ENCODE measurements at places on chromosomes 12 and 14. TPM values are rescaled to one million over a fixed set of nuclear protein-coding genes. Genes with fewer than 3 reads are reported as not detected.
A peak's percentile ranks its signal among the peaks of the same experiment; 100 is the strongest.

The ZNF664 gene
- total RNA-seq, result 130 TPM

- DNase-seq, result peak; percentile 34
These were observed 30.7 kb downstream of the VWF start for GRCh38 chr12:6093764-6094163.

The MYO1H gene
- not detected for total RNA-seq

The EML1 gene
- total RNA-seq, result 4.7 TPM

- peak; percentile 59 for DNase-seq
These were observed 33.5 kb upstream of the EVL start for GRCh38 chr14:100031506-100032281.

- no peak for DNase-seq
These were observed 152.5 kb downstream of the C12orf75 start for GRCh38 chr12:105482951-105483350.

DNA sequence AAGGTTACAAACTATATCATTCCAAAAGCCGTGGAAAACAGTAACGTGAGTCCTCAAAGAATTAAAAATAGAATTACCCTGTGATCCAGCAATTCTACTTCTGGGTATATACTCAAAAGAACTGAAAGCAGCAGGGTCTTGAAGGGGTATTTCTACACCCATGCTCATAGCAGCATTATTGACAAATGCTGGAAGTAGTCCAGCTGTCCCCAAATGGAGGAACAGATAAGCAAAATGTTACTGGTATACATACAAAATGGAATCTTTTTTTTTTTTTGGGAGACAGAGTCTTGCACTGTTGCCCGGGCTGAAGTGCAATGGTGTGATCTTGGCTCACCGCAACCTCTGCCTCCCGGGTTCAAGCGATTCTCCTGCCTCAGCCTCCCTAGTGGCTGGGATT is 32.9 kb downstream of the ADIPOR2 start:
- no peak for DNase-seq

The HOXC12 gene
- total RNA-seq, result not detected

DNA sequence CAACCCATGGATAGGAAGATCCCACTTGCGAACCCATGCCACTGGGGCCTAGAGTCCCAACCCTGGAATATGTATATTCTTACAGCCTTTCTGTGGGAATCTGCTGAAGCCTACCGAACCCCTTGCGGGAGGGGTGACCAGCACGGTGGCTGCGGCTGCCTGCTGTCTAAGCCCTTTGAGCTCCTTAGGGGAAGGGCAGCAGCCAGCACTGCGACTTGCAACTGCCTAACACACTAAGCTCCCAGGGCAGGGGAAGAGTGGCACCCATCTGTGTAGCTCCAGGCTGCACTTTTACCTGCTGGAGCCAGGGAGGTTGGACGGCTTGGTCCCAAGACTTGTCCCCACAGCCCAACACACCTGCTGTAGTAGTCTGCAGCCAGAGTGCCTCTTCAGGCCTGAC is 1968.7 kb upstream of the FLRT2 start:
- DNase-seq, result no peak

- no peak for DNase-seq
These were observed 27.6 kb downstream of the TC2N start for GRCh38 chr14:91839749-91840148.

DNA sequence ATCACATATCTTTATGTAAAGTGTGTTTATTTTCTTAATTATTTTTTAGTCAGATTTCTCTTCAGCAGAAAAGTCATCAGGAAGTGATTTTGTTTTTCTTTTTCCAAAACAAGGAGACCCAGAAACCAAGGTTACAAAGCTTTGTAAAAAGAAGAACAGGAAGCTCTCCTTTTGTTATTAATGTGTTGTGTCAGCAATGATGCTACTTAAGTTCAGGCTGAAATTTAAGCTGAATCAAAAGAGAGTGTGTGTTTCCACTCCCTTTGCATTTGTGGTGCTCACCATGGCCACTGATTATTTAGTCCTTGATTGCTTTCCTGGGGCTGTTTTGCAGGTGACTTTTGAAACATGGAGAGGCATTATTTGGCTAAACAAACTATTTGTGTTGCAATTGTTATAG is 155.3 kb upstream of the ATP2B1 start:
- no peak for DNase-seq

DNA sequence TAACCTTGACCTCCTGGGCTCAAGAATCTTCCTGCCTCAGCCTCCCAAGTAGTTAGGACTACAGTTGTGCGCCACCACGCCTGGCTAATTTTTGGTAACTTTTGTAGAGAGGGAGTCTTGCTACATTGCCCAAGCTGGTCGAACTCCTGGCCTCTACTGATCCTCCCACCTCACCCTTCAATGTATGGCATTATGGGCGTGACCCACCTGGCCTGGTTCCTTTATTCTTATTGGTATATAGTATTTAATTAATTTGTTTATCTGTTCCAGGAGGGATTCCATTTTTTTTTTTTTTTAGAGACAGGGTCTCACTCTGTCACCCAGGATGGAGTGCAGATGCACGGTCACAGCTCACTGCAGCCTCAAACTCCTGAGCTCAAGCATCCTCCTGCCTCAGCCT is 40.9 kb upstream of the EAPP start:
- no peak for DNase-seq

- DNase-seq, result peak; percentile 24
These were observed 404.4 kb downstream of the SLC6A15 start for GRCh38 chr12:84507956-84508850.

The LRCOL1 gene
- not detected for total RNA-seq

GRCh38 chr12:92244036-92244435 is 98.4 kb upstream of the BTG1 start:
- DNase-seq, result no peak
